Left cardiac atrium (tissue), 4 donors: ENCODE measurements at places on chromosomes 3 and 15. TPM values are rescaled to one million over a fixed set of nuclear protein-coding genes. Genes with fewer than 3 reads are reported as not detected.

DNA sequence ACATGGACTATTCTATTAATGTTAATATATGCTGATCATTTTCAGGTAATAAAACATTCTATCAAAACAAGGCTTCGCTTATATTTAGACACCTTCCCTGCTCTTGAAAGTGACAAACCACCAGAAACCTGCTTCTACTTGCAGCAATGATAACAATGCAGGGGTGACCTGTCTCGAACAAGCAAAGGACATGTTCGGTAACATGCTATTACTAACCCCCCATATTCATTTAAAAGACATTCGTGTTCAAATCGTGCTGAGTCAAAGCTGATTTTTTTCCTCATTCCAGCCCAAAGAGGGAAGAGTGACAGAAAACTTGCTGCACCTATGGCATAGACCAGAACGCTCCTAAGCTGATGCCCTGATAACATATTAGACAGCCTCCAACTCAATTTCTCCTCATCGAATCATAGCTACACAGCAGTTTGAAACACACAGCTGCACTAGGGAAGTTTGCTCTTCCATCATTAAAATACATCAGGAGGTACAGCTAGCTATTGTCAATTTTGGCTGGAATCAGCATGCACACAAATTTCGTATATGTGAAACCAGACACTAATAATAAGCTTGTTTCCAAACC is 341.5 kb downstream of the FOXP1 start:
- no peak for DNase-seq

DNA sequence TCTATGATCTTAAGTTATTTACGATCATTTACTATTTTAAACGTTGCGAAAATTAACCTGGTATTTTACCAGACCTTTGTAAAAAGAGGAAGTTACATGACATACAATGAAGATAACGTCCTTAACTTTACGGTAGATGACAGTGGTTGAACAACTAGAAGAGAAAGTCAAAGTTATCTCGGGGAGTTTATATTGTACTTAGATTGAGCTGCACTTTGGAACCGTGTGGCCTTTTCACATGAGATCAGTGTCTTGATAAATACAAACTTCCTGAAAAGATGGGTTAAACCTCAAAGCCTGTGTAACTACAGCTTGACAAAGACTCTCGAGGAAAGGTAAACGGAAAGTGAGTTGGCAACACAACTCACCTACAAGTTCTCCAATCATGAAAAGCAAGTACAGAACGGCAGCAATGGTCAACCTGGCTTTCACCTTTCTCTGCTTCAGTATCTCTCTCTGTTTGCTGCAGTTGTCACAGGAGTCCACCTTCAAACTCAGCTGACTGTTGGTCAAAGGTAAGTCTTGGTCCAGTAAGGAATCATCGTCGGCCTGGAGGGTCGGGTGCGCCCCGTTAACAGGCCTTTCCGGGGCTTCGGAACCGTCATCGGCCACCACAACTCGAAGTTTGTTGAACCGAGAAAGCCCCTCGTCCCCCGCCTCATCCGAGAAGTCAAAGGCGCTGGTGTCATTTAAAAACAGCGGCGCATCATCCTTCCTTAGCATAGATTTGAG is 793 bp downstream of the SLC30A4 start:
- DNase-seq: no peak

- DNase-seq: no peak
Observed at GRCh38 chr15:35963326-35963725, 417.4 kb upstream of the DPH6 start.

DNA sequence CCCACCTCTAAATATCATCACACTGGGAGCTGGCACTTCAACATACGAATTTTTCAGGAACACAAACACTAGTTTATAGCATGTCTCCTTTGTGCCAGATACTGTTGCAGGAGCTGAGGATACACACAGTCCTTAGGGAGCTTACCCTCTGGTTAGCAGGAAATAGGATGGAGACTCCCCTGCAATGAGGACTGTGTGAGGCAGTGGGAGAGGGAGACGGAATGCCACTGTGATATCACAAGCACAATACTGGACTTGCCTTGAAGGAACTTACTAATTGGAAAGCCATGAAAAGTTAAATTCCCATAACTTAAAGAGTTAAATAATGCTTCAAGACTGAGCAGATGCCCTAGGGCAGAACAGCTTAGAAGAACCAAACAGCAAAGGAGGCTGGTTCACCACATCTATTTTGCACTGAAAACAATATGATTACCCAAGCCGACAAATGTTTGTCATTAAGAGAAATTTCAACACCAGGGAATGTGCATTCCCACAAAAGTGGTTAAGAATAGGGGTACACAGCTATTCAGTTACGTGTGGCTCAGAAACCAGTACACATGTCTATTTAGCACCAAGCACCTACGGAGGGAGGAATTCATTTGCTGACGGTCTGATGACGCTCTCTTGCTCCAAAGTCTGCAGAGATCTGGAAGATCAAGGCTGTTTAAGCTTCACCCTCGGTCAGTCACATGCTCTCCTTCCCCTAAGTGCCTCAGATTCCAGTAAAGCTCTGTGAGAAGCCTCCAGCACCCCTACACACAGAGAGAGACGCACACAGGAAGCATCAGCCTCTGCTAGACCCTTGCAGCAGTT is 5.2 kb downstream of the TBC1D2B start:
- no peak for DNase-seq

- no peak for DNase-seq
Observed at GRCh38 chr3:189883113-189883753, 237.5 kb downstream of the P3H2 start.

CHRNA7 gene
- 0.77 TPM for total RNA-seq

SYNPR gene
- total RNA-seq: 10.4 TPM
